Osteoblast (primary cell): ENCODE measurements at places on chromosomes 2 and 18. TPM values are rescaled to one million over a fixed set of nuclear protein-coding genes. Genes with fewer than 3 reads are reported as not detected.

The CD226 gene
- total RNA-seq: under 0.01 and 0.36 TPM in 2 replicates

The CXCR1 gene
- not detected in 2 replicates for total RNA-seq

The MATN3 gene
- total RNA-seq: 1.4 and 2.4 TPM in 2 replicates

The CHRND gene
- total RNA-seq: not detected in 2 replicates

The ACVR1C gene
- 0.29 and 0.36 TPM in 2 replicates for total RNA-seq

The KIF5C gene
- total RNA-seq: 0.29 and 0.36 TPM in 2 replicates

The CYP26B1 gene
- total RNA-seq: under 0.01 TPM in 2 replicates

The SP5 gene
- total RNA-seq: not detected in 2 replicates

The SULT1C2 gene
- total RNA-seq: 0.36 and 1.2 TPM in 2 replicates

The SCYGR4 gene
- not detected in 2 replicates for total RNA-seq

The DSC1 gene
- total RNA-seq: not detected in 2 replicates

The TMEM200C gene
- total RNA-seq: under 0.01 TPM in 2 replicates

The ZNF396 gene
- total RNA-seq: 1.8 and 3.3 TPM in 2 replicates

The SRD5A2 gene
- total RNA-seq: not detected in 2 replicates

The MYL1 gene
- total RNA-seq: not detected in 2 replicates

The EPG5 gene
- 94.8 and 96.4 TPM in 2 replicates for total RNA-seq

The LOXL3 gene
- 64.8 and 97.4 TPM in 2 replicates for total RNA-seq

The ATP6V1B1 gene
- 0.88 and 2.5 TPM in 2 replicates for total RNA-seq

The LAMA1 gene
- total RNA-seq: 8.3 and 11.2 TPM in 2 replicates

The TBR1 gene
- total RNA-seq: under 0.01 TPM in 1 of 2 replicates, not detected in the other

The SFTPB gene
- not detected in 2 replicates for total RNA-seq

The FZD7 gene
- total RNA-seq: 64.8 and 73.8 TPM in 2 replicates

The RIT2 gene
- not detected in 2 replicates for total RNA-seq

The CFC1 gene
- total RNA-seq: not detected in 2 replicates

The PCARE gene
- total RNA-seq: not detected in 2 replicates

The CIB4 gene
- not detected in 2 replicates for total RNA-seq

The DCAF17 gene
- total RNA-seq: 32.6 and 37.7 TPM in 2 replicates

The WDR12 gene
- 18.6 and 21.4 TPM in 2 replicates for total RNA-seq

The AQP12B gene
- total RNA-seq: not detected in 2 replicates

The CABYR gene
- total RNA-seq: 3.8 and 4.0 TPM in 2 replicates

The CFC1B gene
- not detected in 2 replicates for total RNA-seq

The PSMG2 gene
- total RNA-seq: 94.5 and 114 TPM in 2 replicates

The LYG1 gene
- total RNA-seq: under 0.01 and 0.88 TPM in 2 replicates

The ALPG gene
- not detected in 2 replicates for total RNA-seq

The MARCHF4 gene
- 0.72 and 1.5 TPM in 2 replicates for total RNA-seq

The SLC14A1 gene
- 128 and 136 TPM in 2 replicates for total RNA-seq

The TM4SF20 gene
- 0.88 and 1.1 TPM in 2 replicates for total RNA-seq

The PKDCC gene
- 1.2 and 4.0 TPM in 2 replicates for total RNA-seq

The CCDC74A gene
- total RNA-seq: 13.4 and 15.9 TPM in 2 replicates

The COLEC12 gene
- total RNA-seq: 38.0 and 56.9 TPM in 2 replicates

The CPO gene
- not detected in 2 replicates for total RNA-seq

The EFHD1 gene
- 2.4 and 3.6 TPM in 2 replicates for total RNA-seq

The VWC2L gene
- not detected in 2 replicates for total RNA-seq

The CD8B gene
- total RNA-seq: not detected in 2 replicates

The TRIM54 gene
- not detected in 2 replicates for total RNA-seq

The RAB27B gene
- total RNA-seq: 55.7 and 99.0 TPM in 2 replicates

The ANO7 gene
- total RNA-seq: 1.2 and 1.8 TPM in 2 replicates

The CCDC148 gene
- total RNA-seq: 1.8 and 2.1 TPM in 2 replicates

The VIL1 gene
- total RNA-seq: under 0.01 TPM in 1 of 2 replicates, not detected in the other

The DNER gene
- total RNA-seq: 0.36 and 1.2 TPM in 2 replicates

The IAH1 gene
- total RNA-seq: 52.1 and 56.6 TPM in 2 replicates

The GAREM1 gene
- 3.6 and 5.0 TPM in 2 replicates for total RNA-seq

The LRRTM4 gene
- under 0.01 TPM in 1 of 2 replicates, not detected in the other for total RNA-seq

The DYNC2LI1 gene
- total RNA-seq: 26.8 and 29.2 TPM in 2 replicates

The HOXD13 gene
- not detected in 2 replicates for total RNA-seq

The MERTK gene
- 0.59 and 0.72 TPM in 2 replicates for total RNA-seq

The CCDC68 gene
- 9.0 and 13.3 TPM in 2 replicates for total RNA-seq

The ADAM23 gene
- total RNA-seq: under 0.01 and 0.29 TPM in 2 replicates

The PTH2R gene
- total RNA-seq: under 0.01 TPM in 2 replicates

The ABHD3 gene
- 3.8 and 4.0 TPM in 2 replicates for total RNA-seq
